ENCODE measurements at places on chromosomes 16 and 17.
A peak's percentile ranks its signal among the peaks of the same experiment; 100 is the strongest.

GRCh38 chr16:31134091-31134571 is 1.4 kb downstream of the PRSS8 start:
- no peak for ATAC-seq

DNA sequence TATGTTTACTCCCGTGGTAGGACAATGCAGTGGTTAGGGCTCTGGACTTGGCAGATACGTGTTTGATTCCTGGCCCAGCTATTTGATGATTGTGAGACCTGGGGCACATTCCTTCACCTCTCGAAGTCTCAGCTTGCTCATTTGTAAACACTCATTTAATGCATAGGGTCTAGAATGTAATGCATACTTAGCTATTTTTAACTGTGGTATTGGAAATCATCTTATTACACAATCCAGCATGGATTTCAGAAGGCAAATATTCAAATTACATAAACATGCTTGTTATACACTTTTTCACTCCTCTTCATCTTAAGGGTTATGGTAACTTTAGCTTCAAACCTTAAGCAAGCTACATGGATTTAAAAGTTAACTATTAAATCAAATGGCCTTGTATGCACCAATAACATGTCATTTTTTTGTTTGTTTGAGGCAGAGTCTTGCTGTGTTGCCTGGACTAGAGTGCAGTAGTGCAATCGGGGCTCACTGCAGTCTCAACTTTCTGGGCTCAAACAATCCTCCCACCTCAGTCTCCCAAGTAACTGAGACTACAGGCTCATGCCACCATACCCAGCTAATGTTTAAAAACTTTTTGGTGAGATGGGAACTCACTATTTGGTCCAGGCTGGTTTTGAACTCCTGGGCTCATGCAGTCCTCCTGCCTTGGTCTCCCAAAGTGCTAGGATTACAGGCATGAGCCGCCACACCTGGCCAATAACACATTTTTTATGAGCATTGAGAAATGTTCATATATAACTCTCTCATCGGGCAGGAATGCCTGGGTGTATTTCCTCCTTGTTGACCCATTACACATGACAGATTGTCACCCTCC is 52.5 kb downstream of the VAT1L start:
- ATAC-seq: no peak

GRCh38 chr17:55426851-55427586 is 5.4 kb upstream of the MMD start:
- ATAC-seq: peak; percentile 21

- ATAC-seq: no peak
Observed at GRCh38 chr17:73900516-73900915, 256.3 kb upstream of the SDK2 start.

GRCh38 chr16:2858245-2859025 is 465 bp upstream of the PRSS22 start:
- peak; percentile 61 for ATAC-seq

DNA sequence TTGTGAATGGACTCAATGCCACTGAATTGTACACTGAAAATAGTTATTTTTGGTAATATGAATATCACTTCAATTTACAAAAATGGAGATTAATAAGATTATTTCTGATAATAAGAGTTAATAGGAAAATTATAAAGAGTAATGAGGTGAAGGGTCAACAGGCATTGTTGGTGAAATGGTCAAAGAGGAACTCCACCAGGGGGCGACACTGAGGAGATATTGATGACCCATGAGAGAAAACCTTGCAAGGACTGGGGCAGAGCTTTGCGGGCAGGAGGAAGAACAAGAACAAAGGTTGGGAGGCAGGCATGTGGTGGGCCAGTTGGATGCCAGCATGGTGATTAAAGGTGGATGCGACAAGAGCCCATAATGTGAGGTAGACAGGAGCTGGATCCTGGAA is 74.0 kb upstream of the XYLT1 start:
- no peak for ATAC-seq

DNA sequence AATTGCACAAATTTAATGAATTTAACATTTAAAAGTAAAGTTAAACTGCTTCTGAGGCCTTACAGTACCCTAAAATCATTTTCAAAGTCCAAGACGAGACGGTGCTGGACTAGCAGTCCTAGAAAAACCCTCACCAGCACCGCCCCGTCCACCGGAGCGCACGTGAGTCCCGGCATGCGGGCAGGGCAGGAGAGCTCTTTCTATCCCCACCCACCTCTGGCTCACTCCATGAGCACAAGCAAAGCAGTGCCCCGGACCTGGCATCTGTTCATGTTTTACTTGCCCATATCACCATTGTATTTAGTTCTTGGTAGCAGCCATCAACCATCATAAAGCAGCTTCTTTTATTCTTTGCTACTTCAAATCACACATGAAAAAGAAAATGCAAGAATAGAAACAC is 41.7 kb downstream of the ANKRD11 start:
- ATAC-seq: no peak

DNA sequence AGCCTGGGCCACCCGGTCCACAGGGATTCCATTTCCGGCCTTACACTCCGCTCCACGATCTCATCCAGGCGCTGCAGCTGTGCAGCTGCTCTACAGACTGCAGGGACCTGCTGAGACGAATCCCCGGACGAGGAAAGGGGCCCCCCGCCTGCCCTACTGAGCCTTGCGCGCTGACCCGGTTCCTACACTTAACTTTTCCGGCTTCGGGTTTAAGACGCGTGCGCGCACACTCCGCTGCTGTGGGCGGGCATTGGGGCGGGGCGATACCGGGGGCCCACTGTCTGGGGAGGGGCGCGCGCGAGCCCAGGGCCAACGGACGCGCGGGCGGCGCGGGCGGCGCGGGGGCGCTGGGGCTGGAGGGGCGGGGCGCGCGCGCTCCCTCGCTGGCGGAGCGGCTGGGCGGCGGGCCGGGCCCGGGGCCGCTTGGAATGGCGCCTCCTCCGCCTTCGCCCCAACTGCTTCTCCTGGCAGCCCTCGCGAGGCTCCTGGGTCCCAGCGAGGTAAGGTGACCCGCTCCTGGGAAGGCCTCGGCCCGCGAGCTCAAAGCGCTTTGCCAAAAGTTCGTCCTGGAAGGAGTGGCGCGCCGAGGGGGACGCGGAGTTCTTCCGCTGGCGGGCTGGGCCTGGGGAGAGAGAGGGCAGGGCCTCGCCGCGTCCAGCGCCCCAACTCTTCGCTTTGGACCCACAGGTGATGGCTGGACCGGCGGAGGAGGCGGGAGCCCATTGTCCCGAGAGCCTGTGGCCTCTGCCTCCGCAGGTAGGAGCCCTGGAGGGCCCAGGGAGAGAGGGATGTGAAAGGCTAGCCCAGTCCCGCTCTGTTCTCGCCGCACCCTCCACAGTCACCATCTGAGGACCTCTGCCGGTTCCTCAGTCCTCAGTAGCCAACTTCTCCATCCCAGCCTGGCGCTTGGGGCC is at the start of gene TP53I13:
Gene TP53I13, plus strand, starts transcription at position 371 of the 914 bp plus-strand sequence. Its CDS starts 58 bp downstream, at position 429.
- ATAC-seq: peak; percentile 60

DNA sequence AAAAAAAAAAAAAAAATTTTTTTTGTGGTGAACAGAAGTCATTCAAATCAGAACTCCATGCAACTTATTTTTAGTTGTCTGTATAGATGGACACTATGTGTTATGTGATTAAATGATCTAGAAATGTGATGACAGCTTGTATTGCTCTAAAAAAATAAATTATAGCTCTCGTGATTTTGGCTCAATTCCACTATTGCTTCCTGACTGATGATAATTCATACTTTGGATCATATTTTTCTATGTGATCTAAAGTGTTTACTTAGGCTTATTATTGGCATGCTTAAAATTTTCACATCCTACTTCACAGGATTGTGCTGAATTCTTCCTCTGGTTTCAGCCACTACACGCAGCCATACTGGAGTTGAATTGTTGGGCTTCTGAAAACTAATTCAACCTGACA is 76.8 kb downstream of the RPGRIP1L start:
- no peak for ATAC-seq

DNA sequence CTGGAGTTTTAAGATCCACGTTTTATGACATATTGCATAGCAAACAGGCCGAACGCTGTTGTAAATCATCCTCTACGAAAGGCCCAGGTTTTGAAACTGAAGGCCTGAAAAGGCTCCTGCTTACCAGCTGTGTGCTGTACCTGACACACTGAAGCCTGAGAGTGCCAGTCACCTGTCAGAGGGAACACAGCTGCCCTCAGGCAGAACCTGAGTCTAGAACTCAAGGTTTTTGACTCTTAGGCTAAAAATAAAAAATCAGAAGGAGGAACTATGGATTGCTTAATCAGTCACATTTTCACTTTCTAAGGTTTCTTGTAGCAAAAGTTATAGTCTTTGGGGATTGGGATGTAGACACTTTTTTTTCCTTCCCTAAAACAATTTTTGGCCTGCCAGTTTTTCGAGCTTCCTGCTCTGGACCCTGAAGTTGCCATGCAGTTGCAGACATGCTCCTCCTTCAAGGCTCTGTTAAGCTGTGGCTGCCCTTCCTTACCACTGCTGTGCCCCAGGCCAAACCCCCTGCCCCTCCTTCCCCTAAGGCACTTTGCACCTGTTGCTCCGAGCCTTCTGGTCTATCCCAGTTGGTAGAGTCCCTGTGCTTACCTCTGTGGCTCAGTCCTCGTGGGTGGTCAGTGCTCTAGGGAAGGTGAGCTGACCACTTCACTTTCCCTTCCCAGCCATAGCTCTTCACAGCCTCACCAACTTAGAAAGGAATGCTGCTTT is 56.6 kb downstream of the TENT4B start:
- no peak for ATAC-seq

- no peak for ATAC-seq
Observed at GRCh38 chr17:19398301-19399181, 11.6 kb upstream of the MFAP4 start.

- peak; percentile 26 for ATAC-seq
Observed at GRCh38 chr17:3795390-3796102, 5.4 kb downstream of the ITGAE start.

GRCh38 chr17:6327007-6327406 is 107.9 kb downstream of the AIPL1 start:
- no peak for ATAC-seq

DNA sequence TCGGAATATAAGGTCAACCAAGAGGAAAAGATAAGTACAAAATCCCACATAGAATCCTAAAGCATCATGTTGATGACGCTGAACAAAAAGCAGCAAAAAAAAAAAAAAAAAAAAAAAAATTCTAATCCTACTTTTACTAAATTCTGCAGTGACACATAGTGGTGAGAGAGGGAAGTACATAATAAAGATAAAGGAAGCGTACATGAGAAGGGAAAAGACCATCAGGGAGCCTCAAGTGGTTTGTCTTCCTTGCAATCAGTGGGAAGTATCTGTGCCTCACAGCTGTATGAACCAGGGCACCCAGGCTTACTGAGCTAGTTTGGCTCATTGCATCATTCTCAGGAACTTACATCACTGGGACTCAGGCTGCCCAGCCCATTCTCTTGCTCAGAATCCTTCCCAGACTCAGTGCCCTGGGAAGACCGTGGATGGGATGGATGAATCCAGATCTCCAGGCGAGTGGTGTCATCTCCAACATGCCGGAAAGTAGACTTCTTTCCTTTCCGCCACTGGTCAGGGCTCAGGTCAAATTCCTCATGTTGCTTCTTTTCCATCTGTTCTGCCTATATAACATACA is 21.2 kb downstream of the SMG6 start:
- ATAC-seq: peak; percentile 69

- no peak for ATAC-seq
Observed at GRCh38 chr16:64445649-64446048, 676.2 kb downstream of the CDH11 start.

GRCh38 chr17:62723842-62724241 is 84.3 kb downstream of the MARCHF10 start:
- no peak for ATAC-seq

GRCh38 chr16:30458561-30459394 is 13.1 kb upstream of the SEPHS2 start:
- ATAC-seq: peak; percentile 98

DNA sequence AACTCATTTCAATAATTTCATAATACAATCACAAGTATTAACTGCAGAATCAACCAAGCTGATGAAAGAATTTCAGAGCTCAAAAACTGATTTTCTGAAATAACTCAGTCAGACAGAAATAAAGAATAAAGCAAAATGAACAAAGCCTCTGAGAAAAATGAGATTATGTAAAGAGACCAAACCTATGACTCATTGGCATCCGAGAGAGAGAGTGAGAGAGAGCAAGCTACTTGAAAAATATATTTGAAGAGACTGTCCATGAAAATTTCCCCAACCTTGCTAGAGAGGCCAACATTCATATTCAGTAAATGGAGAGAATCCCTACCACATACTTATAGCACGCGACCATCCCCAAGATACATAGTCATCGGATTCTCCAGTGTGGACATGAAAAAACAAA is 1376.4 kb downstream of the CDH11 start:
- no peak for ATAC-seq

GRCh38 chr16:4500272-4500671 is 24.1 kb downstream of the HMOX2 start:
- ATAC-seq: peak; percentile 91

DNA sequence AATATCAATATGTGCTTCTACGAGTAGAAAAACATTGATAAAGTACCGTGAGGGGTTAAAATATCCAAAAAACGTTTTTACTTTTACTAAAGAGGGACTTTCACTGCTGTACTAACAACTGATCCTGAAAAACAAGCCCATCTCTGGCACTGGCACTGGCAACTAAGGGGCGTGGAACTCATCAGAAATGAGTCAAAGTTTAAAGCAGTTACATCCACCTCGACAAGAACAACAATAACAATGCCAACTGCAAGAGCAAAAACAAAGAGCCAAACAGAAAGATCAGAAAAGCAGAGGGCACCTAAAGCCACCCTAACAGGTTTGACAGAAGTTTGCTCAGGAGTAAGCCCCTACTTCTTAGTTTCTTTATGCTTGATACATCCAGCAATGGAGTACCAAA is 13.1 kb downstream of the MBTPS1 start:
- ATAC-seq: no peak

- no peak for ATAC-seq
Observed at GRCh38 chr16:14955546-14956231, 18.4 kb downstream of the NPIPA1 start.

DNA sequence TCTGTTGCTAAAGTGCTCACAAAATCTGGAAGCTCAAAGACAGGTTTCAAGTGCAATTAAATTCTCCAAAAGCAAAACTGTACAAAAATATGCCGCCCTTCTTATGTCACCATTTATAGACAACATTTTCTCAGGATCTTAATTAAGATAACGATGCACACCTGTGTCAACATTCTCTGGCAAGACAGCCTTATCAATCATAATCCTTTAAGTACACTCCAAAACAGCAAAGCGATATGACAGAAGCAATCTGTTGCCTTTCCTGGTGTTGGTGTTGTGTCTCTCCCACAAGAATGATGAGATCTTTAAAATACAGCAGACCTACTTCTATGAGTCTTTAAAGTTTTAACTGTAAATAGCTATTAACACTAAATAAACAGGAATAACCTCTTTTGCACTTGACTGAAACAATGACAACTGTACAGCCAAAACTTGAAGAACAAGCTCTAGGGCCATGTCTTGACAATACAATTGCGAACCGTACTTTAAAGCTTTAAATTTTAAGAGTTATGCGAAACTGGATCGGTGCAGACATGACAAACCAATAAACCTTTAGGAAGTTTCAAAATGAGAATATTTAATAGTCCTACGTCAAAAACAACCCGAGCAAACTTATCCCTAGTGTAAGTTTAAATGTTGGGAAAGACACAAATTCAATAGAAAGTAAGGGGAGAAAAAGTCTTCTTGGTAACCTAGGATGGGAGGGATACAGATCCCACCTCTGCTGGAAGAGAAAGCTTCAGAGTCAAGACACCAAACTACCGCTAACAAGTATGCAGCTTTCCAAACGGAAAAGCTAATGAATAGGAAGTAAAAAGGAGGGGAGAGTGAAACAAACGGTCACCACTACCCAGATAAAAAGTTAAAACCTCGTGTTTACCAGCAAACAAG is 3.3 kb upstream of the IRX5 start:
- no peak for ATAC-seq

GRCh38 chr17:17818088-17818526 is 18.7 kb downstream of the SREBF1 start:
- ATAC-seq: no peak
